ENCODE measurements at places on chromosomes 12 and 14.

- DNase-seq: peak; percentile 81
Measured at GRCh38 chr12:121893961-121894460, 5.4 kb downstream of the PSMD9 start.

- no peak for DNase-seq
Measured at GRCh38 chr14:104392001-104392395, 187.6 kb upstream of the C14orf180 start.

GRCh38 chr12:9948606-9949296 lies 16.6 kb upstream of the CLEC2A start:
- DNase-seq: no peak

DNA sequence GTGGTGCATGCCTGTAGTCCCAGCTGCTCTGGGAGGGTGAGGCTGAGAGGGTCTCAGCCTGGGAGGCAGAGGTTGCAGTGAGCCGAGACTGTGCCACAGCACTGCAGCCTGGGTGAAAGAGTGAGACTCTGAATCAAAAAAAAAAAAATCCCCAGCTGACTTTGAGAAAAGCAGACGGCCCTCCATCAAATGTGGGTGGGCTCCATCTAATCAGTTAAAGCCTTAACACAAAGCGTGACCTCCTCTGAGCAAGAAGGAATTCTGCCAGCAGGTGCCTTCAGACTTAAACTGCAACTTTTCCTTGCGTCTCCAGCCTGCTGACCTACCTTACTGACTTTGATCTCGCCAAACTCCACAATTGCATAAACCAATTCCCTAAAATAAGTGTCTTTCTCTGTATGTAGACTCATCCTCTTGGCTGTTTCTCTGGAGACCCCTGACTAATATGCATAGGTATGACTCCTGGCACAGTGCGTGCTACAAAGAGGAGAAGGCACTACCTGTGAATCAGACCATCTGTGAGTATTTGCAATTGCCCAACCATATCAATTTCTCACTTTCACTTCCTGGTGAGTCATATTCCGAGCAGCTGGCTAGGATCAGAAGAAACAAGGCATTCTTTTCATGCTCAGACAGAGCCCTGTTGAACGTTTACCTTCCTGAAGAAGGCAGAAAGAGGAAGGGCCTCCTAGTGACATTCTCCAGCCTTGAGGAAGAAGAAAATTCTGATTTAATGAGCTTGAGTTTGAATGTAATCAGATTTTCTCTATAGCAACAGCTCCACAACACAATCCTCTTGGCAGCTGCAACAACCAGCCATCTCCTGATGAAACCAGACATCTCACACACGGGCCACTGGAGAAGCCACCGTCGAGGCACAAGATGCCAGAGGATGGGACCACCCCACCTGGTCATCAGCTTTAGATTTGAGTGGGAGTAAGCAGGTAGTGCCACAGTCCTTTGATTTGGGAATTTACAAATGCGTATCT lies 54.3 kb downstream of the CLMN start:
- peak; percentile 100 for DNase-seq

DNA sequence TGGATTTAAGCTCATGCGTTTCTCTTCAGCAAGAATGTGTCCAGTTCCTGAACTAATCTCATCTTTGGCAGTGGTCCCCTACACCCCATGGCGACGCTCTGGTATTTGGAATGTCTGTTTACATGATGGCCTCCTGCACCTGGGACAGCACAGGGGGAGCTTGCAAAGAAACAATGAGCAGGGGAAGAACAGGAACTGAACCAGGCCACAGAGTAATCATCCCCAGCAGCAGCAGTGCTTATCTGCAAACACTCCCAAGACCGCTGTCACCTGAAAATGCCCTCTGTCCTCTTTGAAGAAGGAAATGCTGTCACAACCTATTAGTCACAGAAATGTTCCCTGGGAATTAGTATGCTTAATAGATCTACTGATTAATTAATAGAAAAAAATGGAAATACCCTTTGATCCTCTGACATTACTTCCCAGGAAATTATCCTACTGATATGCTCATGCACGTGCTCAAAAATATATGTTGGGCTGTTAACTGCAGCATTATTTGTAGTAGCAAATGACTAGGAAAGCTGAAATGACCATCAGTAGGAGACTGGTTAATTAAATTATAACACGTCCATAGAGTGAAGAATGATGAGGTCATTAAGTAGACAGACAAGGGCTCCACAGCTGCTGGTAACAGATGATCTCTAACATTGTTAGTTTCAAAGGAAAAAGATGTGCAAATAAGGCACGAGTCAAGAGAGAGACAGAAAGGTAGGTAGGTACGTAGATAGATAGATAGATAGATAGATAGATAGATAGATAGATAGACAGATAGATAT lies 279.3 kb upstream of the FLRT2 start:
- DNase-seq: no peak

DNA sequence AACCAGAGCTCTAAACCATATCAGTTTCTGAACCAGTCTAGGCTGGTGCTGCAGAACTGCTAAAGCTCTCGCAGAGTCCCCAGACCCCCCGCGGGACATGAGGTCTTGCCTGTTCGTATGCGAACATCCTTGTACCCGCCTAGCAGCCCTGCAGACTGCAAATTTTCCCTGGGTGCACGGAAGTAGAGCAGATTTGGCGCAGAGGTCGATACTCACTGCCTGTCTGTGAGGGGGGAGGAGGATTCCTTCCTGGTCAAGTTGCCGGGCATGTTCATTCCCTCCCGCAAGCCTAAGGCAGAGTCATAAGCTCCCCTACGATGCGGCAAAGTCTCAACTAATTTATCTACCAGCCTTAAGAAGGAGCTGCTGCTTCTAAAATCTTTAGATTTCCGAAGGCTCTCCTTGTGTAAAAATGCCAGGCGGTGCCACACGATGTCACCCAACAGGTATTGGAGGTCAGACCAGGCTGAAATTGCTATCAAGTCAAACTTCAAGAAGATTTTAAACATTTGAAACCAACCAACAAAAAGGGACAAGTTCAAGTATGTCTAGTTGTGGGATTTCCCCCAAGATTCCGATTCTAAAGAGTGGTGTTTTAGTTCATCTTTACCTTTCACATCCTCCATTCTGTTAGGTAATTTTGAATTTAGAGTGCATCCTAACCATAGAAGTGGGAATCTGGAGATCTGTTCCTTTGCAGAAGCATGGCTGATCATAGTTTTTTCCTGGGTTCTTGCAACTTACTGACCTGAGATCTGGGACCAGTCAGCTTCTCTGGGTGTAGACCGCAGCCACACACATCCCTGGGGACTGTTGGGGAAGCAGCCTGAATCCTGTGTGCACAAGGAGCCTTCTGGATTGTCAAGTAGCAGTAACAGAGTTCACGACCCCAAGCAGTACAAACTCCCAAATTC lies 1.6 kb upstream of the PAX9 start:
- no peak for DNase-seq

GRCh38 chr12:83016218-83016835 lies 329.6 kb downstream of the TMTC2 start:
- DNase-seq: peak; percentile 84

DNA sequence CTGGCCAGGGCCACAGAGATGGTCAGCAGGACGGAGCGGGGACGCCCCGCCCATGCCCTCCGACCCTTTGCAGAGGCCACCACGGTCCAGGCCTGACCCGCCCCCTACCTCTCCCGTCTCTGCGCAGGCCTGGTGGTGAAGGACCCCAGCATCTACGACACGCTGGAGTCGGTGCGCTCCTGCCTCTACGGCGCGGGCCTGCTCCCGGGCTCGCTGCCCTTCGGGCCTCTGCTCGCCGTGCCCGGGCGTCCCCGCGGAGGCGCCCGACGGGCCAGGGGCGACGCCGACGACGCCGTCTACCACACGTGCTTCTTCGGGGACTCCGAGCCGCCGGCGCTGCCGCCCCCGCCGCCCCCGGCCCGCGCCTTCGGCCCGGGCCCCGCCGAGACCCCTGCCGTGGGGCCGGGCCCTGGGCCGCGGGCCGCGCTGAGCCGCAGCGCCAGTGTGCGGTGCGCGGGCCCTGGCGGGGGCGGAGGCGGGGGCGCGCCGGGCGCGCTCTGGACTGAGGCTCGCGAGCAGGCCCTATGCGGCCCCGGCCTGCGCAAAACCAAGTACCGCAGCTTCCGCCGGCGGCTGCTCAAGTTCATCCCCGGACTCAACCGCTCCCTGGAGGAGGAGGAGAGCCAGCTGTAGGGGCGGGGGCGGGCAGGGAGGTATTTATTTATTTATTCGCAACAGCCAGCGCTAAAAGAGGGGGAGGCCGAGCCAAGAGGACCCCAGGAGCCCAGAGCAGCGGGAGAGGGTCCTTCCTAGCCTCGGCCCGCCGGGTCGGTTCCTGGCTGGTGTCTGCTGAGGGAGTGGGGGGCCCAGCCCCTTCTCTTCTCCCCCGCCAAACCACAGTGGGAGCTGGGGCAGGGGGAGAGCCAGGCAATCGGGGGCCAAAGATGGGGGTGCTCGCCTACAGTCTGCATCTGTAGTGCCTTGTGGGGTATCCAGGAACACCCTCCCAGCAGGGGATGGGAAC lies 8.1 kb downstream of the TAMALIN start:
- DNase-seq: no peak

DNA sequence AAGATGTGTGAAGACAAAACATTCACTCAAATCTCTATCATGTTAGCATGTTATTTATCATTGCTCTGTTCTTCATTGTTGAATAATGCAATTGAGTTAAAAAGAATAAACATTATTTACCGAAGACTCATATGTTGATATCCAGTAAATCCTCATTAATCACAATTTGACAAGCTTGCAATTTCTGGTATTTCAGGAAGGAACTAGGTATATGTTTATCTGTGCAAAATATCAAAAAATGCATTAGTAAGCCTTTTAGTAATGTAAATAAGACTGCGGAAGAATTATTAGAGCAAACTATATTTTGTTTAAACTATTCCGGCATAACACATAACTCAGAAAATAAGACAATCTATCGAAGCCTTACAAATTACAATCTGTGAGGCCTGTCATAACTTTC lies 222.7 kb upstream of the NOVA1 start:
- DNase-seq: no peak

GRCh38 chr12:47356129-47356700 lies 276.5 kb upstream of the AMIGO2 start:
- DNase-seq: no peak

GRCh38 chr14:93527203-93527607 lies 96.5 kb downstream of the UNC79 start:
- peak; percentile 60 for DNase-seq

- DNase-seq: no peak
Measured at GRCh38 chr12:89350260-89350629, 2.1 kb downstream of the DUSP6 start.

DNA sequence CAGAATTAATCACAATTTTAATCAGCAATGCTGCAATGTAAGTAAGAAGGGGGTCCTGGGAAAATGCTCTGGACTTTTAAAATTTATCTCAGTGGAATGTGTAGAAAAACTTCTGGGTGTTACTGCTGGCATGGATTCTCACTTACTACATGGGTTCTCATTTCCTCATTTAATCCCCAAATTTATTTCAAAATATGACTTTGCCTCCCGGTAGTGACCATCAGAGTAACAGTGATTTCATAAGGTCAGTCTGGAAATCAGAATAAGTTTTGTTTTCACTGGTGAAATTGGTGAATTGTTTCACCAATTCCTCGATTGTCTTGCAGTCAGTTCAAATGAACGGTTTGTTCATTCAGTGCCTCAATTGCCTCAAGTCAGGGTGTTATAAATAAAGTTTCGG lies 22.3 kb upstream of the DDHD1 start:
- DNase-seq: no peak

DNA sequence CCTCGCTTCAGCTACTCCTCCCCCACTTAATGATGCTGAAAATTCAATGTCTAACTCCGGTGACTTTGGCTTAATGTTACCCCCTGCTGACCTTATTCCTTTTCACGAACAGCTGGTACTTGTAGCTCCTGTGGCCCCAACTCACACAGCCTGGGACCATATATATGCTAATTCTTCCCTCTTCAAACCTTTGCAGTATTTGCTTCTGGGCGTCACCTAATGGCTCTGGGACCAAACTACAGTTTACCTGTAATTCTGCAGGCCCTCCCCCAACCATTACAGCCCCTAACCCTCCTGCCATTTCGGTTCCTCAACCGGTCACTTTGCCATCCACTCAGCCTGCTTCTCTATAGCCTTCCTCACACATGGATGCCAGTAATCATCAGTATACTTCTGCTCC lies 29.6 kb upstream of the C12orf75 start:
- no peak for DNase-seq

DNA sequence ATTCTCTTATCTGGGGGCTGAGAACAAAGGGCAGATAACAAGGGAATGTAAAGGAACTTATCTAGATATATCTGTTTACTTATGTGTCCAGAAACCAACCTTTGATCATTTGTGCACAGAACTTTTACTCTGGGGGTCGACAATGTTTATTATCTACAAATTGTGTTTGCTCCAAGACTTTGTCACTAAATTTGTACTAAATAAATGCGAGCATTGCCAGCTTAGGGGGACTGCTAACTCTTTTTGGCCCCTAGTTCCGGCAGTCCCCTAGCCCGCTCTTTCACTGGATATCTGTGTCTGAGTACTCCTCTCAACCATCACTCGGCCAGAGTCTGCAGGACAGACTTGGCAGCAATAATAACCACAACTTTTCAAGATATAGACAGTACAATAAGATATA lies 88.2 kb downstream of the FSCB start:
- no peak for DNase-seq

DNA sequence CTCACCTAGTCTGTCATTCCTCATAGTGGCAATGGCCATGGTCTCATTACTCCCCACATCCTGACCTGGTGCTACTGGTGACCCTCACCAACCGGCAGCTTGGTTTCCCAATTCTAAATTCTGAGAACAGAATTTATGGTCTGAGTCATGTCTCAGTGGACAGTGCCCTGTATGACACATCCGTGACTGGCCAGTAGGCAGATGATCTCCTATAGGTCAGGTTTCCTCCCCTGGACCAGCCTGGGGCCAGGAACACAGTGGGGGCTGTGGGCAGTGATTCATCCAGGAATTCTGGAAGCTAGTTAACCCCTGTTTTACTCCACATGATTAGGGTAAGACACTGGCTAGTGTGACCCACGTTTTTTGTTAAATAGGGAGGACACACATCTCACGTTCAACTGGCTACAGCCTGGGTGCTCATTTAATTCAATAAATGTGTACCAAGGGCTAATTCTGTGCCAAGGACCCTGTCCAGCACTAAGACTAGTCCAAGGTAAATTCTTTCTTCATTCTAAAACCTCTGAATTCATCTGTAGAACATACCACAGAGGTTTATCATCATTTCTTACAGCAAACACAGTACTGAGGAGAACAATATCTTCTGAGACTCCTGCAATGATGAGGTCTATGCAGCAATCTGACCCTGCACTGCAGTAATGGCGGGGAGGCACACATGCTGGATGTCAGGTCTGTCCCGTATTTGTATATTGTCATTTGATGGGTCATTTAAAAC lies 249.6 kb upstream of the TBX3 start:
- DNase-seq: peak; percentile 83

- DNase-seq: no peak
Measured at GRCh38 chr12:12349711-12350665, at the start of gene MANSC1. Gene MANSC1, minus strand, starts transcription at chr12:12350242. Its CDS starts 6,928 bp downstream, at chr12:12343314.
